Forelimb muscle (tissue), 1 donor: ENCODE measurements at places on chromosomes 1 and 21.

DNA sequence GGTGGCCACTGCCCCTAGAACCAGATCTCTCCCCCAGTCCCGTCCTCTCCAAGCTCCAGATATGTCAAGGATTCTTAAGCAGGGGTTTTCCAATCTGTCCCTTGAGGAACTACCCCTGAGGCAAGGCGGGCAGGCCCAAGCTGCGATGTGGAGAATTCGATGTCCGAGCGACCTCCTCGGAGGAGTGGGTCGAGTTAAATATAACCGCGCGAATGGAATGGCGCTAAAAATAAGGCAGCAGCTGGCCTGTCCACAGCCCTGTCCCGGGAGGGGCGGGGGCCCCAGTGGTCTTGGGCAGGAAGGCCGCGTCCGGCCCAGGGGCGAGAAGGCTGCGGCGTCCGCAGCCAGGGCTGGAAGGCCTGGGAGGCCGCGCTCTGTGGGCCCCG, 5.8 kb upstream of the FOXD3 start:
- no peak for DNase-seq

DNA sequence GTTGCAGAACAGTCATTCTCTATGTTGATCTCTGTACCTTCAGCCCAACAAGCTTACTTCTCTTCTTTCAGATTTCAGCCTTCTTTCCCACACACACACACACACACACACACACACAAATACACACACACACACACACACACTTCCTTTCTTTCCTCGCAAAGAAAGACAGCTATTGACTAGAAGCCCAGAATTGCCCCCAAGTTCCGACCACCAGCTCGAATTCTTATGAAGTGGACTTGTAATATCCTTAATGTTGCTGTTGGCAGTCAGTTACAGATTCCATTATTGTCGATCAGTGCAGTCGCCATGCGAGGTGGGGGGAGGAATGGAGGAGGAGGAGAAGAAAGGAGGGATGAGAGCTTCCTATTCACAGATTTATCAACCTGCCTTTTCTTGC, 125.5 kb downstream of the CLEC20A start:
- DNase-seq = peak; percentile 28

DNA sequence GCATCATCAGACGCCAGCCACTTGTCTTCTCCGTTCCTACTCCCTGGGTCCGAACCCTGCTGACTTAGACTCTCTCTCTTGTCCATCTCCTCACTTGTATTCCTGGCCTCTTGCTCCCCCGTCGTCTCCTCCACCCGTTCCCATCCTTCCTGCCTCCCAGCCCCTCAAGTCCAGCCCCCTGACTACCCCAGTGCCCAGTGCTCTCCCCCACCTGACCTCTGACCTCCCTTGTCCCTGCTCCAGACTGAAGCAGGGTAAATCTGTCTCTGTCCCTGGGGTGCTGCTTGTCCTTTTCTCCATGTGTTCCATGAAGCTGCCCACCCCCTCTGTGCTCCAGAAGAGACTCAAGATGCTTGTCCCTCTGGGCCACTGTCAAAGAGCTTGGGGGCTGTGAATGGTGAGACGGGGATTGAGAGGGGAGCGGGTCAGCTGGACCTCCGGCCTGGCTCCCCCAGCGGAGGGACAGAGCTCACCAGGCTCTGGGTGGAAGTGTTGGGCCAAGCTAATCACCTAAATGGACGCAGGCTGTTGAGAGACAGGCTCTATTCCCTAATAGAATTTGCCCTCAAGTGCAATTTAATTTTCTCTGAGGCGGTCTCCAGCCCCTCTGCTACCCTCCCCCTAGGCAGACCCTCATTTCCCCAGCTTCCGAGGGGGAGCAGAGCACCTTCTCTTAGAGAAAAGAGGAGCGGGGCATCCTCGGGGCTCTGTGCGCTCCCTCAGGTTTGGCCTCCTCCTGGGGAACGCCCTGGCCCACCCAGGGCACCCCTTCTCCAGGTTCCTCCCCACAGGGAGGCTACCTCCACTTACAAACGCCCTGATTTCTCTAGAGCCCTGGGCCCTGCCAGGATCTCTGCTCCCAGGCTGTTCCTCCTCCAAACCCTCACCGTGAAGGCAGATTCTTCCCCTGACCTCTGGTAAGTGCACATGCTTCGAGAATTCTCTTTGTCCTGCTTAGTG, 11.0 kb upstream of the LHX4 start:
- no peak for DNase-seq

DNA sequence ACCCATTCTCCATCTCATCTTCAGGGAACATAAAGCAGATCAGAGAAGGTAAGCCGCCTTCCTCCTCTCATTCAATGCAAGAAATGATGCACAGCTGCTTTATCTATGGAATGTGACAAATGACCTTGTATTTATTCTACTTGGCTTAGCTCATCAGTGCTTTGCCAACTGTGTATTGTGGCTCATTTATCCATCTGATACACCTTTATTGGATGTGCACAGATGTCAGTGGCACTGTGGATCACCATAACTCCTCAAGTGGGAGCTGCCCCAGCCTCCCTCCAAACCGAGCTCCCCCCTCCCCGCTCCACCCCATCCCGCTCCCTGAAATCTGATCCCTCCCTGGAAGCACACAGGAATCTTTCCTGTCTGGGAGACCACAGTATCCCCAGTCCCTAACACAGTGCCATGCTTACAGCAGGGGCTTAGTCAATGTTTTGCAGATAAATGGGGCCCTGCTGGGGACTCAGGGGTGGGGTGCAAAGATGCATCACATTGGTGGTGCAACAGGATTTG, 156.0 kb upstream of the RAB4A start:
- DNase-seq = no peak

- DNase-seq = no peak
Measured at GRCh38 chr1:39183503-39184353, 20.8 kb upstream of the MACF1 start.
